GM06990 (cell line): ENCODE measurements at places on chromosomes 3 and 15.

GRCh38 chr3:153338487-153338886 is 176.5 kb downstream of the RAP2B start:
- no peak for DNase-seq

GRCh38 chr15:32723171-32723948 is 5.6 kb downstream of the GREM1 start:
- peak; percentile 32 for DNase-seq

DNA sequence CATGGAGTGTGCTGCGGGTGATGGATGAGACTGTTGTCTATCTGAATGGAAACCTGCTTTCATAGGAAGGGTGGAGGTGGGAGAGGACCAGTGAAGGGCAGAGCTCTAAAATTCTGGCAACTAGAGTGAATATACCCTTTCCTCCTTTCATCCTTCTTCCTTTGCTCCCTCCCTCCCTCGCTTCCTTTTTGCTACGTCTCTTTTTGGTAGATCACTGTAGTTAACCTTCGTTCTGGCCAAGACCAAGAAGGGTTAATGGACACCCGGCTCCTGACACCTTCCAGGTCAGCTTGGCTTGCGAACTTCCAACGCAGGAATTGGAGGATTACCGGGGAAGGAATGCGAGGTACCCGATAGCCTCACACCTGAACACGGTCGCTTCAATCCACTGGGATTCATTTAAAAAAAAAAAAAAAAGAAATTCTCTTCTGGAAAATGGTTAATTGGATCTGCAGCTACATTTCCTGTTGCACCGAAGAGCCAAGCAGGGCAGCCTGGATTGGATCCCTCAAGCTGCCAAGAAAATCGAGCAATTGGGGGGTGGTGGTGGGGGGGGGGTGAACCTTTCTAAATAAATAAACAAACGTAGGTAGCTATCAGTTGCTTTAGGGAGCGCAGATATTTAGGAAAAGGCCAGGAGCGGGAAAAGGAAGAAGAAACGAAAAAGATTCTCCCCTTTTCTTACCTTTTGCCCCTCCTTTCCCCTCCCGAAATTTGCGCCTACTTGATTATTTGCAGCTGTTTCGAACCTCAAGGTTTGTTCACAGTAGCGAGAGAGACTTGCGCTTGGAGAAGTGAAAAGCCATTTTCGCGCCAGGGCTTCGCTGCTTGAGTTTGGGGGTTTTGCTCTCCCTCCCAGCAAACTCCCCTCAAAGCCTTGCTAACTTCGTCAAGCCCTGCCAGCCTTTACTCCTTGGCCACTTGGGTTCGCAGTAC is 9.5 kb upstream of the NR2F2 start:
- DNase-seq = no peak

- DNase-seq = no peak
These were observed 101.1 kb upstream of the IGF1R start for GRCh38 chr15:98547275-98547674.

DNA sequence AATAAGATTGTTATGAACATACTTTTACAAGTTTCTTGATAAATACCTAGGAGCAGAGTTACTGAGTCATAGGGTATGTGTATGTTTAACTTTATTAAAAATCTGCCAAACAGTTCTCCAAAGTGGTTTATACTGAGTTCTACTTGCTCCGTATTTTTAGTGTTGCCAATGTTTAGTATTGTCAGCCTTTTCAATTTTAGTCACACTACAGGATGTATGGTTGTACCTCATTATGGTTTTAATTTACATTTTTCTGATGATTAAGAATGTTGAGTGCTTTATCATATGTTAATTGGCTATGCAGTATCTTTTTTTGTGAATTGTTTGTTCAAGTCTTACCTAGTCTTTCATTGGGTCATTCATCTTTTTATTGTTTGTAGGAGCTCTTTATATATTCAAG is 4.3 kb downstream of the TMOD3 start:
- no peak for DNase-seq

DNA sequence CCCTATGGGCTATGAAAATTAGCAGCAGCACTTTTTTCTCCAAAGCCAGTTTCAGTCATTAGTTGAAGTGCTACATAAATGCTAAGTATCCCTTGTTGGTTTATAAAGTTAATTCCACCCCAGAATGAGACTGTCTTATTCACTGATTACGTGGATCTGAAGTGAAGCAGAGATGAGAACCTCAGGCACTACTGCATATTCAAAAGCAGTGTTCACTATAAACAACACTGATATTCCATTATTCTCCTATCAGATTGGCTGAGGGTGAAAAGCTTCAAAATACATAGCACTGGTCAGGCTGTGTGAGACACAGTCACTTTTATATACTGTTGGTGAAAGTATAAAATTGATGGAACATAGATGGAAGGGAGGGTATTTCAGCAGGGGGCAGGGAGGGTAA is 395.7 kb upstream of the RARB start:
- no peak for DNase-seq

- DNase-seq = no peak
These were observed 28.0 kb upstream of the DCLK3 start for GRCh38 chr3:36792342-36792741.

GRCh38 chr3:134867277-134867676 is 72.2 kb downstream of the EPHB1 start:
- DNase-seq = no peak

GRCh38 chr15:48898032-48898431 is 20.1 kb downstream of the EID1 start:
- DNase-seq = no peak
